Activated CD4-positive, alpha-beta memory T cell treated with anti-CD3 and anti-CD28 coated beads for 36 hours (primary cell): ENCODE measurements at places on chromosomes 16 and 17. TPM values are rescaled to one million over a fixed set of nuclear protein-coding genes. Genes with fewer than 3 reads are reported as not detected.
A peak's percentile ranks its signal among the peaks of the same experiment; 100 is the strongest.

DNA sequence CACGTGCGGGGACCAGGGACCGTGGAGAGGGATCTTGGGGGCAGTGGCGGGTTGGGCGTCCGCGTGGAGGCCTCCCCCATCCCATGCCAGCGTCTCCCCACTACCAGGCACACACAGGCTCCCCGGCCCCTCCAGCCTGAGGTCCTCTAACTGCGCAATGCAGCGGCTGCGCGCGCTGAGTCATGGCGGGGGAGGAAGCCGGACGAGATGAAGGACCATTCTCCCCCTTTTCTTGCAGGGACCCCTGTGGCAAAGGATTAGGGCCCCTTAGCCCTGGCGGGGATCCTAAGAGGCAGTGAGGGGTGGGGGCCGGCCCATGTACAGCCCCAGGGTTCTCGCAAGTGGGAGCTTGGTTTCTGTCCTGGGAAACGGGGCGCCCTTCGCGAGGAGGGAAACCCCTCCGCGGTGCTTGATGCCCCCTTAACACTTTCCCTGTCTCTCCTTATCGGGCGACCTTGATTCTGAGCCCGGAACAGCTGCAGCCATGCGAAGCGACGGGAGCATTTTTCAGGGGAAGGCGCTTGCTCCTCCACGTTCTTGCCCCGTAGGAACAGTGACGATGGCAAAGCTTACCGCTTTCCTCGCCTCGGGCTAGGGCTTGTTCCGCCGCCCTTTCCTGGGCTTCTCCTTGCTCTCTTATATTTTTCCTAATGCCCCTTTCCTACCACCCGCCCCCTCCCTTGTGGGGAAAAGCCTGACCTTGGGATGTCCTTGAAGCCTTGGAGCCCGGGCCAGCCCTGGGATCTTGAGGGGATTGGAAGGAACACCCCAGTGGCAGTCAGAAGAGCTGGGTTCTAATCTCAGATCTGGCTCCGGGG, 592 bp downstream of the ALDOA start:
- DNase-seq, result peak; percentile 60

DNA sequence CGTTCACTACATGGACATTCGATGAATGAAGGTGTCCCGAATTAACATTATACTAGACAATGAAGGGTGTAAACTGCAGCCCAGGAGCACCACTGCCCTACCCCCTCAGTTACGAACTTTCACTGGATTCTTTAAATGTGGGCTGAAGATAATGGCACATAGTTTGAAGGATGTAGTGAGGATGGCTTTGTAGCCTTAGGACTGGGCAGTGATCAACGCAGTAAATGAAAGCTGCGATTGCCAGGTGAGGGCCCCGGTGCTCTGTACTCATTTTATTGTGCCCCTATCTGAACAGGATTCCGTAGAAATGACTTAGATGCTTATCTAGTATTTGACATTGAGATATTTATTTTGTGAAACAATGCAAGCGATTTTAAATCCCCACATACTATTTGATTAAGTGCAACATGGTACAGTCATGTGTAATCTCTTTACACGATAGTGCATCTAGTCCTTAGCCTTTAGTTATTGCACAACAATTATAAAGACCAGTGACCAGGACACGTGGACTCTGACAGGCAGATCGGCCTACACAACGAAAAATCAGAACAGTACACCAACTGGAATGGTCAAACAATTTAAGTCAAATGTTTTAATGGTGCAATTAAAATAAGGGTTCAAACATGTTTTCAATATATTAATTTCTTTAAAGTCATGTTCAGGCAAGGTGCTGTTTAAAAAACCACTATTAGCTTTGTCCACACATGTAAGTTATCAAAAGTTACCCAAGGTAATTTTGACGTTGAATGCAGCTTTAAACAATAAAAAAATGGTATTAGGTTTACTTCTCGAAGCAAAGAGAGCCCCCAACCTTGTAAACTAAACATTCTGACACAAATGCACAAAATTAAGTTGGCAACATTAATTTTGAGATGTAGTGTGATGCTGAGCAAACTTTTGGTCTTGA, 17.4 kb upstream of the ERN1 start:
- DNase-seq, result no peak

GRCh38 chr17:21039839-21040575, 2.8 kb downstream of the USP22 start:
- DNase-seq, result peak; percentile 29

DNA sequence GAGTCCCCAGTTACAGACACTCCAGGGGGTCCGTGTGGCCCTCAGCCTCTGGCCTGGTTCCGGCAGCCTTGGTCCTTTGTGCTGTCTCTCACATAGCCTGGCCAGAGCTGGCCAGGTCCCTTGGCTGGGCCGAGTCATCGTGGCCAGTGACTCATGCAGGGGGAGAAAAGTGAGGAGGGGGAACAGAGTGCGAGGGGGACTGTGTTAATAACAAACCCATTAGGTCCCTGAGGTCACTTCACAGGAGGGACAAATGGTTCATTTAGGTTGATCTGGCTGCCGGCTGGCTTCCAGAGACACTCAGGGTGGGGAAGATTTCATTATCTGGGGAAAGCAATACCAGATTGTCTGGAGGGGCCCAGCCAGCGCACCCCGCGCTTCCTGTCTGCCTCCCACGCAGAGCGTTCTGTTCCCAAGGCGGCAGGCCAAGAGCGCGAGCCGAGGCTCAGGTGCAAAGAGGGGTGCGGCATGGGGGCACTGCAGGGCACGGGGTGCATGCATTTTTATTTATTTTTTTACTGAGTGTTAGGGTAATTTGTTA, 223.1 kb downstream of the SEC14L1 start:
- DNase-seq, result peak; percentile 60

GRCh38 chr17:64472564-64472963, 23.6 kb downstream of the MILR1 start:
- DNase-seq, result no peak

DNA sequence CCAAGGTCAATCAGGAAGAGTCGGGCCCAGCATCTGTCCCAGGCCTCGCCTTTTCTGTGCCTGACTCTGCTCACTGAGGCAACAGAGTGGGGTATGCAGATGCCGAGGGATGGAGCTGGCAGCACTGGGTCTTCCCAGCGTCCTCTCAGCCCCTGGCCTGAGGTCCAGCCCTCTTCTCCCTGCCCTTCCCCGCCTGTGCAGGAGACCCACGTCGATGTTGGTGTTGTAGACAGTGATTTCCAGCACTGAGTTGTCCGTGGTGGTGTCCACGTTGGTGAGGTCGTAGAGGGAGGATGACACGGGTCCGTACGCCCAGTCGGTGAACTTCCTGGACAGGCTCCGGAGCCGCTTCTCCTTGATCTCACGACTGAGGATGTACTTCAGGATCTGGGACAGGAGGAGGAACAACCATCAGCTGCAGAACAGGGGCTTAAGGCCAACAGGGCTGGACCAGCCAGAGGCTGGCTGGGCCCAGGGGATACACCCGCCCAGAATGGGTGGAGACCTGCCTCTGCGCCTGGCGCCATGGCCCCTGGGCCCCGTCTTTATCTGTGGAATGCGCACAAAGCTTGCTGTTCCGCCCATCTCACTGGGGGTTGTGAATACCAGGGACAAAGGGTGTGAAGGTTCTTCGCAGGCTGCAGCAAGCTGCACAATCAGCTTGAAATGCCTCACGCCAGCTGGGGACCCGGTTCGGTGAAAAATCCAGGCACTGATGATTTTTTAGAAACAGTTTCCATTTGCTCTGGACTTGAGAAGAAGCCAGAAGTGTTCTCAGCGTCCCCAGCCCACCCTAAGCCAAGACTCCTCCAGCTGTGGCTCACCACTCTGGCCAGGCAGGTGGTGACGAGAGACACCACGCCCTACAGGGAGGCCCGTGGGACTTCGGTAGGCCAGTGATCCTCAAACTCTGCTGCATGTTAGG, 27.5 kb downstream of the TRPV3 start:
- DNase-seq, result no peak

DNA sequence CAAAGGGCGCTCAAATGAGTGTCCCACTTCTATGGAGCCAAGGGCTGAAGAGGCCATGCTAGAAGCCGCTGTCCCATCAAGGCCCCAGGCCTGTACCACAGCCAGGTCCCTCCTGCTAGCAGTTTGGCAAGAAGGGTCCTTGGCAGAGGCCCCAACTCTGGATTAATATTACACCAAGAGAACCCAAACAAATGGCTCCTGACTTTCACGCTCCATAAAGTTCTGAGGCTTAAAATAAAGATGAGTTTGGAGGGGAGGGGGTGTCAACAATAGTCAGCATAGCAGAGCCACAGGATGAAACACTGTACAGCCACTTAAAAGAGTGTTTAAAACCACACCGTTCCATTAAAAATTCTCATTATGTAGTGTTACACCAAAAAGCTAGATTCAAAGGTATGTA, 30.5 kb downstream of the CUEDC1 start:
- no peak for DNase-seq

GRCh38 chr17:3894911-3895343, 2.1 kb upstream of the CAMKK1 start:
- no peak for DNase-seq

- no peak for DNase-seq
Observed at GRCh38 chr17:5610956-5611355, 26.6 kb upstream of the NLRP1 start.

DNA sequence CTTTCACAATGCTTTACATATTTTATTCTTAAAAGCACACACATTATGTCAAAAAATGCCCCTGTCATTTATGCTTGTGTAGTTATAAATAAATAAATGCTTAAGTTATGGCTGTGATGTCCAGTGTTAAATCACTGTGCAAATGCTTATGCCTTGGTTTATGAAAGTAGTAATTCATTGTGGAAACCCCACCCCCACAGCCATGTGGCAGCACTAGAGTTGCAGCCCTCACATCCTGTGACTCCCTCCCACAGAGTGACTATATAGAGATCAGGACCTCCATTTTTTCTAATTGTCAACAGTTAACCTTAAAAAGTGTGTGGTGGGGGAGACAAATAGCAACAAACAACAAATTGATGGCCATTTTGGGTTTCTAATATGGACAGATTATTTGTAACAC, 2.4 kb downstream of the SKAP1 start:
- peak; percentile 81 for DNase-seq

DNA sequence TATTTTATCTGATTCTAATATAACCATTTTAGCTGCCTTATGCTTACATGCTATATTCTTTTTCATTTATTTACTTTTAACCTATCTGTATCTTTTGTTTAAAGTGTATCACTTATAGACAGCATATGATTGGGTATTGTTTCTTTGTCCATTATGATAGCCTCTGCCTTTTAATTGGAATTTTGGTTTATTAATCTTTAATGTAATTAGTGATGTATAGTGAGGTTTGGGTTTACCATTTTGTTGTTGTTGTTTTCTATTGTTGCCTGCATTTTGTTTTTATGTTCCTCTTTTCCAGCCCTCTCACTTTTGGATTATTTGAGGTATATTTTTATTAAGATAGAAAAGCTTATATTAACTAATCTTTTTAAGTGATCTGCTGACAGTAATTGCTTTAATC, 59.4 kb downstream of the NLK start:
- DNase-seq, result no peak

DNA sequence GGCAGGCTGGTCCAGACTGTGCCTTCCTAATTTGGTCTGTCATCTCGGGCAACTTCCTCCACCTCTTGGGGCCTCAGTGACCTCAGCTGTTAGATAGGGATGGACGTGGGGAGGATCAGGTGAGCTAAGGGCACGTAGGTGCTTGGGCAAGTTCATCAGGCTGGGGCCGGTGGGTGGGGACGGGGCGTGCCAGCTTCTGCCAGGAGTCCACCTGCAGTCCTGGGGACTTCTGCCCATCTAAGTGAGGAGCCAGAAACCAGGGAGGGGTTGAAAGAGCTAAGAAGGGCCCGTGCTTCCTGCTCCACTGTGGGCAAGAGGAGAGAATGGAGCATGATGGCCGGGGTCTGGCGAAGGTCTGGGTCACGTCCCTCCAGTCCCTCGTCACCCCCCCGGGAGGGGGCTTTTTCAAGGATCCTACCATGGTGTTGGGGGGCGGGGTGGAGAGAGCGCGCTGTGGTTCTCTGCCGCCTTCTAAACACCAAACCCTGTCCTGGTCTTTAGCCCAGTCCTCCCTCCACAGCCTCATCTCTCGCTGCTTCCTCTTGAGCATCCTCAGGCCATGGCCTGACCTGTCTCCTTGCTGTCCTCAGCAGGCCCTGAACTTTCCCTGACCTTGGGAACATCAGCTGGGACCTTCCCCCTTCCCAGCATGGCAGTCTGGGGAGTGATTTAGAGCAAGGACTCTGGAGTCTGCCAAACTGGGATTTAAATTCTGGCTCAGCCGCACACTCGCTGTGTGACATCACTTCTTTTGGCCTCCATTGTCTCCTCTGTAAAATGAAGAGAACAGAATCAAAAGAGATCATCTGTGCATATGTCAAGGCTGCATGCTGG, 21.6 kb downstream of the SPNS2 start:
- no peak for DNase-seq

GRCh38 chr16:23842137-23842600, 6.4 kb downstream of the PRKCB start:
- peak; percentile 71 for DNase-seq

DNA sequence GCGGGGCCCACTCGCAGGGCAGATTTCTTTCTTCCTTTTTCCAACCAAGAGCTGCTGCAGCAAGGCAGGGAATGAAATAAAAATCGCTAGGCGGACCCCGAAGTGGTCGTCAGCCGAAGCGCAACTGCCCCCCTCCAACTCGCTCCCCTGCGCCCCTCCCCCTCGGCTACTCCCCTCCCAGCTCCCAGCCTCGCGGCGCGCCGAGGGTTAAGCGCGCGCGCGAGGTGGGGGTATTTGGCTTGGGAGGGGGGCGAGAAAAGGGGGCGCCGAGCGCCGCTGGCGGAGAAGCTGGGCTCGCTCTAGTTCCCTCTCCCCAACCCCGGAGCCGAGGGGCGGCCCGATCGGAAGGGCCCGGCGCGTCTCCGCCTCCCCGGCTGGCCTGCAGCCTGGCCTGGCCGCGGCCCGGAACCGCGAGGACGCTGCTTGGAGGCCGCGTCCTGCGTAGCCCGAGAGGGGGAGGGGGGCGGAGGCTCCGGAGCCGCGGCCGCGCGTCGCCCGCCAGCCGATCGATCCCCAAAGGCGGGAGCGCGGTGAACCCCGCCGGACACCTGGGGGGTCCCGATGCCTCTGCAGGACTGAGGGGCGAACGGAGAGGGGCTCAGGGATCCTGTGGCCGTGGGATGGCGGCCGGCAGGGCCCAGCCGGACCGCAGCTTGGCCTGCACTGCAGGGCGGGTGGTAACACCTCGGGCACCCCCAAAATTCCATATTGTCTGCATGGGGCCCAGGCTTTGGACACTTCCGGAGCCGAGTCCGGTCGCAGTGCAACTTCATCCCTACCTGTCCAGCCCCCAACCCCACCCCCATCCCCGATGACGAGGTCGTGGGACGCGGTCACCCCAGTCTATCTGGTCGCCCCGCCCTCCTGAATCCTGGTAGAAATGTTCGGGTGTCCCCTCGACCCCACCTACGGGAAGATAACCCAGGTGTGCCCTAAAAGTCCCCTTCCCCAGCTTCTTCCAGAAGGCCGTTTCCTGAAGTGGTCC, 4.9 kb upstream of the CBX4 start:
- no peak for DNase-seq

GRCh38 chr17:4708436-4708835, 2.0 kb upstream of the ARRB2 start:
- DNase-seq, result peak; percentile 79

GRCh38 chr17:74740173-74740572, 3.1 kb downstream of the RAB37 start:
- no peak for DNase-seq

GRCh38 chr17:27489045-27489715, 32.9 kb downstream of the KSR1 start:
- DNase-seq, result no peak

GRCh38 chr17:2482218-2482617, 29.5 kb downstream of the METTL16 start:
- no peak for DNase-seq

PLLP gene
- total RNA-seq, result not detected

CCL2 gene
- not detected for total RNA-seq

SOCS1 gene
- total RNA-seq, result 152 TPM

ATAD5 gene
- 30.0 TPM for total RNA-seq

HBZ gene
- not detected for total RNA-seq

MCRIP2 gene
- 41.1 TPM for total RNA-seq

KRT222 gene
- not detected for total RNA-seq

CTRB2 gene
- not detected for total RNA-seq

CCDC137 gene
- 34.0 TPM for total RNA-seq
